Esophagus squamous epithelium (tissue), 5 donors: ENCODE measurements at places on chromosomes 6 and 20. TPM values are rescaled to one million over a fixed set of nuclear protein-coding genes. Genes with fewer than 3 reads are reported as not detected.

The PDE10A gene
- 3.1 TPM for total RNA-seq

DNA sequence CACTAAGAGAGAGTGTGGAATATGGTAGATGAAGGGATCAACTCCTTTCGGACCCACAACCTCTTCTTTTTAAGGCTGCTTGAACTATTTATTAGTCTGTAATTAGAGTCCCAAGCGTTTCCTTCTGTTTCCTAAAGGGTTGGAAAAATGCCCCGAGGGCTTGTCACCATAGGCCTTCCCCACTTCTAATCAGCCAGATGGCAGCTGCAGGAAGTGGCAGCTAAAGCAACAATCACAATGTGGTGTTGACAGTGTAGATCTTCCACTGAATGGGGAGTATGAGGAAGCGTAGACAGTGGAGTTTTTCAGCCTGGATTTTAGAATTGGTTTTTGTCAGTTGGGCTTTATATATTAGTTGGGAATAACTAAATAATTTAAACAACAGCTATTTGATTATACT, 40.6 kb downstream of the SLC35D3 start:
- no peak for DNase-seq

- no peak for DNase-seq
Measured at GRCh38 chr6:102619585-102619984, 1226.1 kb downstream of the GRIK2 start.

DNA sequence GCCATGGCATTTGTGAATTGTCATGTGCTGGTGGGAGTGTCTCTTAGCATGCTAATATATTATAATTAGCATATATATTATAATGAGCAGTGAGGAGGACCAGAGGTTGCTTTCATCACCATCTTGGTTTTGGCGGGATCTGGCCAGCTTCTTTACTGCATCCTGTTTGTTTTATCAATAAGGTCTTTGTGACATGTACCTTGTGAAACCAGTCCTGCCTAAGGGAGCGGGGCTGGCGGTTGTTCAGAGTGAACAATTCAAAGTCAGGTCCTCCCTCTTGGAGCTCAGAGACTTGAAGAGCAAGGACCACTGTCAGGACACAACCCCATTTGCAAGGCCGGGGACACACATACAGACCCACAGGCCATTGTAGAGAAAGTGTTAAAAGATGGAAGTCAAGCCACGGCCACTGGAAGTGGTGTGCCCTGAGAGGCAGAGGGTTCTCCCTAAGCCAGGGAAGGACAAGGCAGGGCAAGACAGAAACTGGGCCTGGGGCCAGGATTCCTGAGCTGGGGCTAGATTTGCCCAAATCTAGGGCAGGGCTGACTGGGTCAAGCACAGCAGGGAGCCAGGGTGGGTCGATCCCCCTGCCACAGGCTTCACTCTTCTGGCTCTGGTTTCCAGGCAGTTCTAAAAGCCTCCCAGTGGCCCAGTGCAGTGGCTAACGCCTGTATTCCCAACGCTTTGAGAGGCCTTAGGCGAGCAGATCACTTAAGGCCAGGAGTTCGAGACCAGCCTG, 14.2 kb downstream of the SLC52A3 start:
- no peak for DNase-seq

DNA sequence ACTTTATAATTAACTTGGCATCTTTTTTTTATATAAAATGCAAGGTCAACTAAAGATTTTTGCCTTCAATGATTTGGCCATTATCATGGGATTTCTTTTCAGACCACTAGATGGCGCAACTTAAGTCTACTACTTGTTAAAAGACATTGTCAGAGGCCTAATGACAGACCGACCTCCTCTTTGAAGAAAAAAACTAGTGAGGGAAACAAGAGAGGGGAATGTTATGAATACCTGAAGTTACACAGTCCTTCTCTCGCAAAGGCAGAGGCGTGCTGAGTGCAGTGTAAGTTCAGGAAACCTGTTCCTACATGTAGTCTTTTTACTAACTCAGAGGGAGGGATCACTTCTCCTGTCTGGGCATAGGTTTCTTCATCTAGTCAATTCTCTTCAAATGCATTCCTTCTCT, 9.3 kb downstream of the TRAPPC3L start:
- no peak for DNase-seq

GRCh38 chr20:47059536-47059935, 164.9 kb downstream of the EYA2 start:
- DNase-seq, result no peak

The HCRTR2 gene
- not detected for total RNA-seq

GRCh38 chr6:122825163-122825562, 36.1 kb downstream of the SMPDL3A start:
- no peak for DNase-seq

DNA sequence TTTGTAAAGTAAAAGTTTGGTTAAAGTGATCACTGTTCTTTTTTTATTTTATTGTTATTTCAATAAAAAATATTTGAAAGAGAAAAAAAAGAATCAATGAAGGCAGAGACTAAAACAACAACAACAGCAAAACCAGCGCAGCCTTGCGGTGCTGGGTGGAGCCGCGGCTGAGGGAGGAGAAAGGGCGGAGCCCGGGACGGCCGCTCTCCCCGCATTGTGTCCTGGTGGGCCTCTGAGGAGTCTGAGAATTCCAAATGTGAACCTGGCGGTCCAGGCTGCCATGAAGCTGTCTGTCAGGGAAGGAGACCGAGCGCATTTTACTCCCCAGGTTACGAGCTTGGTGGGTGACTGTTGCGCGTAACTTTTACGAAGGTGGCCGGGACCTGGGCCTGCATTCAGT, 43.2 kb downstream of the TMEM242 start:
- no peak for DNase-seq

The CRNKL1 gene
- total RNA-seq, result 13.6 TPM

The ULBP2 gene
- total RNA-seq, result 4.1 TPM

GRCh38 chr20:50368813-50369224, 141.4 kb upstream of the PTPN1 start:
- DNase-seq, result no peak

- no peak for DNase-seq
Measured at GRCh38 chr20:49905415-49906091, 9.8 kb downstream of the SPATA2 start.

The GNMT gene
- total RNA-seq, result not detected

The TFAP2D gene
- total RNA-seq, result not detected

GRCh38 chr6:135129136-135129856, 51.8 kb upstream of the MYB start:
- DNase-seq, result no peak

The POU5F1 gene
- total RNA-seq, result 2.5 TPM

DNA sequence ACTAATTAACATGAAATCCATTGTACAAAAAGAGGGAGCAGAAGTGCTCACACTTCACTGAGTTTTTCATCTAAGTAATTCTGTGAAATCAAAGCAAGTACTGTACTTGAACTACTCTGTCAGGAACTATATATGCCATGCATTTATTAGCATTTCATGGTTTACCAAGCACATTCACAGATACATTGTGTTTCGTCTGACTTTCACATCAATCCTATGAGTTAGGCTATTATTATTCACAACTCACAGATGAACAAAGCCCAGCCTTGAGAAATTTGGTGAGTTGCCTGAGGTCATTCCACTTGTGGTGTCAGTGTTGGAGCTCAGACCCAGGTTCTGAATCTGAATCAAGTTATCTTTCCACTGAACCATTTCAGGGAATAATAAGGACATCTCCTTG, 33.7 kb upstream of the TENT5A start:
- DNase-seq, result no peak

DNA sequence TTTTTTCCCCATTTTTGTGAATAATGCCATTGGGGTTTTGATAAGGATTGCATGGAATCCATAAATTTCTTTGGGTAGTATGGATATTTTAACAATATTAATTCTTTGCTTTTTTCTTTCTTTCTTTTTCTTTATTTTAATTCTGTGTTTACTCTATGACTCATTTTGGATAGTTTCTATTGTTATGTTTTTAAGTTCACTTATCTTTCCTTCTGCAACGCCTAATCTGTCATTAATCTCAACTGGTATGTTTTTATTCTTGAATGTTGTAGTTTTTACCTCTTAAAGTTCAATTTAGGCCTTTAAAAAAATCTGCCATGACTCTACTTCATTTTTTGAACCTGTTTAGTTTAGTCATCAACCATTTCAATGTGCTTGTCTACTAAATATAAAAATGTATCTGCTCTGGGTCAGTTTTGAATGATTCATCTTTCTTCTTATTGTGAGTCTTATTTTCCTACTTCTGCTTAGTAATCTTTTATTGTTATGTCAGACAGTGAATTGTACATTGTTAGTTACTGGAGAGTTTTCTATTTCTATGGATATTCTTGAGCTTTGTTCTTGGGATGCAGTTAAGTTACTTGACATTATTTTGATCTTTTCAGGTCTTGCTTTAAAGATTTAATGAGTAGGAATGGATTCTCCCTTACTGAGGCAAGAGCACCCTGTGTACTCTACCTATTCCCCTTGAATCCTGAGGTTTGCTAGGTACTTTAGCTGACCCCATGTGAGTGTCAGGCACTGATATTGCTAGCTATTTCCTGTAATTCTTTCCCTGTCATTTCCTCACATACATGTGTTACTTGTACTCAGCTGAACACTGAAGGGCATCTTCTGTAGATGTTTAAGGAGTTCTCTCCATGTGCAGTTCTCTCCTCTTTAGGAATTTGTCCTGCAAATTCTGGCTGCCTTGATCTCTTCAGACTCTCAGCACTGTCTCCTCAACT, 104.2 kb downstream of the TFAP2B start:
- no peak for DNase-seq

- DNase-seq, result no peak
Measured at GRCh38 chr6:119544325-119545175, 195.0 kb upstream of the MAN1A1 start.

DNA sequence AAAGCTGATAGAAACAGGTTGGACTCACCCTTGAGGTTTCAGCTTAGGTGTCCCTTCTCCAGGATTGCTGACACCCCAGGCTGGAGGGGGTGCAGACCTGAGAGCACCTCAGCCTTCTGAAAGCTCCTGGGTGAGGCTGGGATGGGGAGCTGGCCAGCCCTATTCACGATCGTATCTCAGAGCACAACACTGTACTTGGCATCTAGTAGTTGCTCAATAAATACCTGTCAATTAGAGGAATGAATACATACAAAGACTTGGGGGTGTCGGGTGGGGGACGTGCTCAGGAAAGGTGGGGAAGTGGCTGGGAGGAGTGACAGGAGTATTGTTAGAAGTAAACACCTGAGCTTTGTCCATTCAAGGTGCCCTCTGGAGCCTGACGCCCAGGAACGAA, 61.7 kb downstream of the SLC2A10 start:
- DNase-seq, result no peak

The GINS1 gene
- total RNA-seq, result 8.6 TPM

DNA sequence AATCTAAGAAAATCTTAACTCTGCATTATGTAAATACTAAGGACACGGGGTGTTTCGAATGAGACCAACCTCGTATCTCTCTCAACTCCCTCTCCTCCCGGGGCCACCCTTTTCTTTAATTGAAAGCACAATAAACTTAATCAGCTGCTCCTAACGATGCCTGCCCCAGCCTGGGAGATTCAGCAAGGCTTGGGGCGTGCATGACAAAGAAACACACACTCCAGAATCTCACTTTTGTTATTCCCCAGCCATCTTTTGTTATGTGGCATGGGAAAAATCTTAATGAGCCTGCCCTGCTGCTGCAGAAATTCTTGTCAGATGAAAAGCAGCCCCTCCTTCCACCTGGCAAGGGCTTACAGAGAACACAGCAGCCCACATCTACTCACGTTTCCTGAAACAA, 117.4 kb downstream of the TTLL2 start:
- no peak for DNase-seq

GRCh38 chr20:20184149-20184548, 131.8 kb downstream of the CFAP61 start:
- no peak for DNase-seq

- no peak for DNase-seq
Measured at GRCh38 chr6:105824732-105825131, 261.4 kb upstream of the PRDM1 start.

DNA sequence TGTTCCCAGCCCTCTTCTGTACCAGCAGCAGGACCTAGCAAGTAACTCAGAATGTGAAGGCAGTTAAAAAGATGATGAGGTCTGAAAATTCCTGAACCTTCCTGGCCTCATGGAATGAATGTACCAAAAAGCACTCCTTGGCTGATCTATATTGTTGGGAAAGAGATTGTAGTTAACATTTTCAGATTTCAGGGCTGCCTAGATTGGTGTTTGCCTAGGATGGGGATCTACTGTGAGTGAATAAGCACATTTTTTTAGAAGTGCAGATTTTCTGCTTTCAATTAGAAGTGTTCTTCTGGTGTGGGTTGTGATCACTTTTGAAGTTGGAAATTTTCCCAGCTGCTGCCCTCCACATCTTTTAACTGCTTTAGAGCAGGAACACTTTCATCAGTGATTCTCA, 6.2 kb downstream of the MYLIP start:
- no peak for DNase-seq

The LRRN4 gene
- not detected for total RNA-seq

DNA sequence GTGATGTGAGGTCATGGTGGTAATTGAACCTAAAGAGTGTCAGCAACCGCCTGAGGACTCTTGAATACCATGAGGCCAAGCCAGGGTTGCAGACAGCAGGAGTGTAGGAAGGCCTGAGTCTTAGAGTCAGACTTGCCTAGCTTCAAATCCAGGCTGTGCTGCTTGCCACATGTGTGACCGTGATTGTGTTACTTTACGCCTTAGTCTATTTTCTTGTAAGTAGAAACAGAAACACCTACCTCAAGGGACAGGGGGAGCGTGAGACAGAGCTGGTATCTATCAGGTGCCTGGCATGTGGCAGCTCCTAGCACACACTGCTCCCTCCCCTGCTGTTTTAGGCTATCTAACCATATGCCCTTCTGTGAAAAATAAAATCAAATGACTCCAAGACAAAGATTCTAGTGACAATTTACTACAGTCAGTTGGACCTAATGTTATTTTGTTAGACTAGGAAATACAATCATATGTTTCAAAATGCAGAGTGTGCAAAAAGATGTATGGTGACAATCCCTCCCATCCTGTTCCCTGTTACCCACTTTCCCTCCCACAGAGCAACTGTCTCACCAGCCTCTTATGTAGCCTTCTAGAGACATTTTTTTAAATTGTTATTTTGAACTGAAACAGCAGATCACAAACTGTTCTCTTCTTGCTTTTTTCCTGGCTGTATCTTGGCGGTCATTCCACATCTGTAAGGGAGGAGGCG, 21.7 kb downstream of the TAF8 start:
- no peak for DNase-seq

GRCh38 chr6:82040405-82041221, 206.9 kb downstream of the IBTK start:
- DNase-seq, result no peak

DNA sequence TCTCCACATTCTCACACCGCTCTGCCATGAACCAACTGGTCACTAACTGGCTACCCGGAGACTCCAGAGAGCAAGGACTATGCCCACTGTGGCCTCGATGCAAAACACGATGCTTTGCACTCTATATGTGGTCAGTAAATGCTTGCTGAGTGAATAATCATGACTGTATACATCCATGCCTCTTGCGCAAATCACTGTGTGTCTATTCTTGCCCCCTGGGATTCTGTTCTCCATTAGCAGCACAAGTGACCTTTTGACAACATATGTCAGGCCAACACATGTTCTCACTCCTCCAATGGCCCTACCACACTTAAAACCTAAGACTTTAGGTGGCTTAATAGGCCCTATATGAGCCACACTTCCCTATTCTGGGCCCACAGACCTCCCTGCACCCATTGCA, 16.9 kb downstream of the KIF16B start:
- DNase-seq, result no peak
